ENCODE measurements at places on chromosomes 6 and 20.
A peak's percentile ranks its signal among the peaks of the same experiment; 100 is the strongest.

DNA sequence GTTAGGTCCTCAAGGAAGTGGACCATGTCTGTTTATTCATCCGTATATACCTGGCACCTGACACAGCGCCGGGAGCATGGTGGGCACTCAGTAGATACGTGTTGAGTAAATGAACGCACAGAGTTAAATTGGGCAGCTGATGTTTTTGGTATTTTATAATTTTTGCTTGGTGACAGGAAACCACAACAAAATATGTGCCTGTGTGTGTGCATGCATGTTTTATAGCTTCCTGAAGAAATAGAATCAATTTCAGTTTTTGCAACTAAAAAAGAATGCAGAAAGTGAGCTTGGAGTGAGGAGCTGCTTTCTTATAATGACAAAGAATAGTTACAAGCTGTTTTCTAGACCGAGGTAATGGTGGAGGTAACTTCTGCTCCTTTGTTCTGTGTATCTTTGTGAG lies 91.4 kb downstream of the PLCB4 start:
- no peak for DNase-seq

GRCh38 chr6:92759178-92759577 lies 660.2 kb downstream of the EPHA7 start:
- DNase-seq: no peak

DNA sequence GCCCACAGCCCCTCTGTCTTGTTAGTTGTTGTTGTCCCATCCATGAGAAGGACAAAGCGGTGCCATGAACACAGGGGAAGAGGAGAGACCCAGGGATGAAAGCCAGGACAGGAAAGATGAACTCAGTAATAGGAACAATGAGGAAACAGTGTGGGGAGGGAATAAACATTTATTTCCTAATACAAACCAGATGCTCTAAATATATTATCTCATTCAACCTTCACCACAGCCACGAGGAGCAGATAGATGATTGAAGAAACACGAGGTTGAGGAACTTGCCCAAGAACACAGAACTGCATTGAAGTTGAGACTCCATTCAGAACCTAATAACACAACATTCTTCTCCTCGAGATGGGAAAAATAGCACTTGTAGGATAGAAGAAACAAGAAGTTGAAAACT lies 53.0 kb upstream of the AIG1 start:
- no peak for DNase-seq

GRCh38 chr20:50898475-50898874 lies 32.8 kb downstream of the ADNP start:
- DNase-seq: no peak

- no peak for DNase-seq
Measured at GRCh38 chr6:42249279-42249678, 31.6 kb upstream of the MRPS10 start.

DNA sequence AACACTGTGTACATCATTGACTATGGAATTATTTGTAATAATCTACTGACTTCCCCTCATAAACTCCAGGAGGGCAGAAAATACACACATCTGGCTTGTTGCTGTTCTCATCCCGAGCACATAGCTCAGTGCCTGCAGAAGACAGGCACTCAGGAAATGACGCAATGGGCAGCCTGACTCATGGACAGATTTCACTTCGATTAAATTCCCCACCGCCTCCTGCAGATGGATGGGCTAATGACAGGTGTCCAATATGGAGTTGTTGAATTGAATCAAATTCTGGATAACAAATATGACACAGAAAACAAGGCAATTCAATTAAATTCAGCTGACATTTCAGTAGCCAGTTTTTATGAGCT lies 9.1 kb downstream of the ANKRD60 start:
- peak; percentile 71 for DNase-seq

GRCh38 chr6:145199961-145200360 lies 535.4 kb downstream of the EPM2A start:
- no peak for DNase-seq

- DNase-seq: no peak
Measured at GRCh38 chr6:74705451-74705850, 500.4 kb downstream of the COL12A1 start.

DNA sequence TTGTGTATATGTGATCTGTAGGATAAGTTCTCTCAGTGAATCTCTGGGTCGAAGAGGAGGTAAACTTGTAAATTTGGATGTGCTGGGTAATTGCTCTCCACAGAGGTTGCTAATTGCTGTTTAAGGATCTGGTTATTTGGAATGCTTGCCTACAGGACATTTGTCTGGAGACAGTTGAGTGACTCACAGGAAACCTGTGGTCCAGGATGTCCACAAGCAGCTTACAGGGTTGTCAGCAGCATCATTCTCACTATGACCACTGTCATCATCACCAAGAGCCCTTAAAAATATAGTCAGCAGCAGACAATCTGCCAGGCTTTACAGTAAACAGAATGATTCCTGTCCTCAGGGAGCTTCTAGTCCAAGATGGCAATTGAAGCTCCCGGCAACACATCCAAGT lies 31.2 kb upstream of the KCNK5 start:
- DNase-seq: no peak

GRCh38 chr20:59322585-59323454 lies 22.4 kb downstream of the EDN3 start:
- no peak for DNase-seq

- no peak for DNase-seq
Measured at GRCh38 chr6:129901910-129902309, 40.8 kb upstream of the TMEM244 start.

GRCh38 chr6:107556082-107556481 lies 66.2 kb downstream of the SOBP start:
- no peak for DNase-seq

DNA sequence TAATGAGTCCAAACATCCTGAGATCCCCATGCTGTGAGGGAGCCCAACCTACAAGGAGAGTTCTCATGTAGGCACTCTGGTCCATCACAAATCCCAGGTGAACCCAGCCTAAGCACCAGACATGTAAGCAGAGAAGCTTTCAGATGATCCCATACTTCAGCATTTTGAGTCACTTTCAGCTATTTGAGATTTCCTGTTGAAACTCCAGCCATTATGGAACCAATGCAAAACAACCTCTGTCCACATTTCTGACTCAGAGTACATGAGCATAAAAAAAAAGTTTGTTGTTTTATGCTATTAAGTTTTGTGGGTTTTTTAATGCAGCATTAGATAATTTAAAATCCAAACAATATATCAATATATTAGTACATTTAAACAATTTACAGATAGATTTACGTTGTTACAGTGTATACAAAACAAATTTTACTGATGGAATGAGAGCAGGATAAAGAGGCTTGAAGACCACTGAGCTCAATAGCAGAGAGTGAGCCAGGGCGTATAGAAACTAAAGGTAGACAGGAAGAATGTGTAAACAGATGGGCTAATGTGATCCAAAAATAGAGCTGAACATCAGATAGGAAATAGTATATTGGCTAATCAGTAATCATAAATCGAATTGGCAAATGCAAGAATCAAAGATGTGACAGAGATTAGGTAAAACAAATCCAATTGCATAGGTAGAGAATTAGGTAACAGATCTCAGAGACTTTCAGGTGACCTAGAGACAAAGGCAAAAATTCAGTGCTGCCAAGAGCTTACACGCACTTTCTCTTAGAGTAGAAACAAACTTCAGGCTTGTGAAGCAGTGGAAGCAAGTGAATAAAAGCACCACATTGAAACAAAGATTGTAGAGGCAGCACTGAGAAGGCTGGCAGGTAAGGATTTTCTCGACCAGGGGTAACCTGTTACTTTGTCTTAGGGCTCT lies 36.2 kb upstream of the PLCB1 start:
- no peak for DNase-seq

DNA sequence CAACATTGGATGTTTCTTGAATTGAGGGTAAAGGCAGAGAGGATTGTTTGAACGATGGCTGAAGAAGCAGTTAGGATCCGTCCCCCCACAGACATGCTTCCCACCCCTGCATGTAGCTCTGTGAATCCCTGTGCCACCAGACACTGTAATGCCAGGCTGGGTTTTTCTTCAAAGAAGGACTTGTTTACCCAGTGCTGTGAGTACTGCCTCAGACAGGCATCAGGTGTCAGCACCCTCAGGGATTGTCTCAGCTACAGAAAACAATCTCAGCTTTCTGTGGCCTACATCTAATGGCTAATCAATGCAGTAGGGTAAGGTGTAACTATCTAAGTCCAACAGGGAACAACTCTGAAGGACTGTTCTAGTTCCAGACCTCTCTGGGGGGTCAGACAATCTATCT lies 853.0 kb upstream of the EPHA7 start:
- no peak for DNase-seq

DNA sequence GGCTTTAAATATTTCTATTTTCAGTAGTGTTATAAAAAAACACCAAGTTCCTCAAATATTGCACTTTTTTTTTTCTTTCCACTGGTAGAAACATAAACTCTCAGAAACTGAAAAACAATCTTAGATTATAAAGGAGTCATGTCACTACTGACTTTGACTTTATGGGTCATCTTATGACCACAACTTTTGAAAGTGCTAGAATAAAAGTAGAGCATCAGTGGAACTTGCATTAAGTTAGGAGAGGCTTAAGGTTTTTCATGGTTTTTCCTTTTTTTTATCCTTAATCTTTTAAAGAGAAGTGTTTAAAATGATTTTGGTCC lies 56.6 kb upstream of the SUPT3H start:
- DNase-seq: no peak

DNA sequence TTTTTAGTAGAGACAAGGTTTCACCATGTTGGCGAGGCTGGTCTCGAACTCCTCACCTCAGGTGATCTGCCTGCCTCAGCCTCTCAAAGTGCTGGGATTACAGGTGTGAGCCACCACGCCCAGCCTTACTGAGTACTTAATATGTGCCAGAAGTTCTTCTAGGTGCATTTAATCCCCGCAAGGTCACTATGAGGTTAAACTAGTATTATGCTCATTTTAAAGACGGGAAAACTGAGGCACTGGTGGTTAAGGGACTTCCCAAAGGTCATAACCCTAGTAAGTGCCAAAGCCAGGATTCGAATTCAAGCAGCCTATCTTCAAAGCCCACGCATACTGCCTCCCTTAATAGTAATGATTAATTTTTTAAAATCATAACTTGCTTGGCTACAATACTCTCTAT lies 674 bp upstream of the CCM2L start:
- DNase-seq: no peak

DNA sequence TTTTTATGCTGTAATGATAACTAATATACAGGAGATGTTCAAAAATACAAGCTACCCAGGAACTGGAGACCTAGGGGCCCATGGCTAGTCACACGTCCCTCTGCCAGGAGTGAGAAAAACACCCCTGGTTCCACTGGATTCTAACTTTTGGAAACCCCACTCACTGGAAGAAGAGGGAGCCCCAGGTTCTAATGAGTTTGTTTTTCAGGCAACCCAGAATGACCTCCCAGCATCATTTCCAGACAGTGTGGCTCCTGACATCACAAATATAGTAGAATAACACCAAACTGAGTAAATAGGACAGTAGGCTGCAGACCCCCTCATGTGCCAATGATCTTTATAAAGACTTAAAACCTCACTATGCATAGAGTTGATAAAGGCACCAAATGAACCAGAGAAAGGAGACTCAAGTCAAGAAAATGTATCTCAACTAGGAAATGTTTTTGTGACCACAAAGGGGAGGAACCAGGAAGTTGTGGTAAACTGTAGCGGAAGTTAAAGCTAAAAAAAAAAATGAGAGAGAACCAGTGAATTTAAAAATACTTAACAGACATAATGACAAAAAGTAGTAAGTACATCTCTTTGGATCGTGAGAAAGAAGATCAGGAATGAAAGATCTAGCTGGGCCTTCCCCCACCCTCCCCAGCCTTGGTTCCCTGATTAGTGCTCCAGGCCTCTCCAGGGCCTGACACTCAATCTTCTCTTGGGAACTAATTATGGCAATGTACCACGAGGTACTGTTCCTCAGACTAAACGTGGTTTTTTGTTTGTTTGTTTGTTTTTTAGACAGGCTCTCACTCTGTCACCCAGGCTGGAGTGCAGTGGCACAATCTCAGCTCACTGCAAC lies 19.8 kb downstream of the HLA-E start:
- DNase-seq: no peak

- DNase-seq: no peak
Measured at GRCh38 chr6:41523915-41524633, 22.1 kb upstream of the FOXP4 start.

GRCh38 chr6:82785206-82785605 lies 280.4 kb downstream of the UBE3D start:
- no peak for DNase-seq

GRCh38 chr20:41150664-41151063 lies 13.3 kb downstream of the PLCG1 start:
- no peak for DNase-seq

DNA sequence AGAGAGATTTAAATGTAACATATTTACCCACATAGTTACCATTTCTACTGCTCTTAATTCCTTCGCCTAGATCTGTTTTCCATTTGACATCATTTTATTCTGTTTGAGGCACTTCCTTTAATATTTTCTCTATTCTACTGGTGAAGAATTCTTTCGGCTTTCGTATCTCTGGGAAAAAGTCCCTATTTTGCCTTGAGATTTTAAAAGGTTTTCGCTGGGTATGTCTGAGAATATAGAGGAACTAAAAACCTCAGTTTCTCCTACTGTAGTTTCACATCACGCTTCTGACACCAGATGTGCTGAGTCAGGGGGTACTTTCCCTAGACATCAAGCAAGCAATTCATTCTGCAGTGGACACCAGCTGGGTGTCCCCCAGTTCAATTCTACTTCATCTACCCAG lies 61.7 kb downstream of the E2F3 start:
- DNase-seq: no peak

DNA sequence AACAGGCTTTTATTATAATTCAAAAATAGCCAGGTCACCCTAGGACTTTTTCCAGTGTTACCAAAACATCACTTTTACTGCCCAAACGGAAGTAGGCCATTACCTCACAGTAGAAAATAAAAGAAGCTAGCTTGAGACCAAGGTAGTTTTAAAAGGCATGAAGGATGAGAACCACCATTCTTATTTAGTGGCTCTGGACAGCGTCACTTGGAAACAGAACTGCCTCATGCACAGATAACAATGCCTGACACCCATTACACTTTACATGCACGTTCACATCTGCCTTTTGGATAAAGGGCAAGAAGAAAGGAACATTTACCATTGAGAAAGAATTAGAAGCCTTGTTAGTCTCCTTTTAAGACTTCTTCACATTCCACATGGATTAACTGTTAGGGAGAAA lies 1.9 kb upstream of the PAQR8 start:
- DNase-seq: no peak

DNA sequence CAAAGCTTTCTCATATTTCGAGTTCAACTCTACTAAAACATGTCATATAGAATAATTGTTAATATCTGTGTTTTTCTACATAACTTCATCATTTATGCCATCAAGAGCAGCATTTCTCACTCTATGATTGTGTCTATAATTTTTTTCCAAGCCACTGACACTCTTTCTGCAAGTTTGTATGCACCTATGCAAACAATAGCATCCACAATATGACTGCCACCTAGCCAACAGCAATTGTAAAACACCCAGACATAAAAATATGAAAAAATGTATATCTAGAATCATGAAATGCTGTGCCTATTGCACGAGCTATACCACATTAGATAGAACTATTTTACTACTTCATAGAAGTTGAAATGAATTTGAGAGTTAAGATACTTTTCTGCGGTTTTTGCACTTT lies 286.5 kb upstream of the MARCKS start:
- no peak for DNase-seq

- no peak for DNase-seq
Measured at GRCh38 chr6:91149246-91149955, 562.5 kb upstream of the MAP3K7 start.

- no peak for DNase-seq
Measured at GRCh38 chr6:158009114-158009891, 27.6 kb downstream of the SYNJ2 start.
